Karpas-422 (cell line): ENCODE measurements at places on chromosomes 4 and X.

DNA sequence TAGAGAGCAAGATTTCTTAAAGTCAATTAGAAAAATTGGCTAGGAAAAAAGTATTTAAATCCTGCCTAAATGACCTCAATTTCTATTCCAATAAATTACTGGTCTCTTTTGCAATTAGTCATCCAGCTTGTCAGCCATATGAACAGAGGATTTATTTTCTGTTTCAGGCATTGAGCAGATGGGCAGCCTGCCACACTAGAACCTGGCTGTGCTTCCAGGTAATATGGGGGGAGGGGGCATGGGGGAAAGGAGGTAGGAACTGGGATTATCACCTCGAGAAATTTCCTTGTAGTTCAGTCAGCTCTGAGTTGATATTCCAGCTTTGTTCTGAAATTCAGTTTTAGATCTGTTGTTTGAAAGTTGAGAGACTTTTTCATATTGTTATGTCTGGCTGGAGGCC, 206.3 kb upstream of the LCORL start:
- no peak for DNase-seq

DNA sequence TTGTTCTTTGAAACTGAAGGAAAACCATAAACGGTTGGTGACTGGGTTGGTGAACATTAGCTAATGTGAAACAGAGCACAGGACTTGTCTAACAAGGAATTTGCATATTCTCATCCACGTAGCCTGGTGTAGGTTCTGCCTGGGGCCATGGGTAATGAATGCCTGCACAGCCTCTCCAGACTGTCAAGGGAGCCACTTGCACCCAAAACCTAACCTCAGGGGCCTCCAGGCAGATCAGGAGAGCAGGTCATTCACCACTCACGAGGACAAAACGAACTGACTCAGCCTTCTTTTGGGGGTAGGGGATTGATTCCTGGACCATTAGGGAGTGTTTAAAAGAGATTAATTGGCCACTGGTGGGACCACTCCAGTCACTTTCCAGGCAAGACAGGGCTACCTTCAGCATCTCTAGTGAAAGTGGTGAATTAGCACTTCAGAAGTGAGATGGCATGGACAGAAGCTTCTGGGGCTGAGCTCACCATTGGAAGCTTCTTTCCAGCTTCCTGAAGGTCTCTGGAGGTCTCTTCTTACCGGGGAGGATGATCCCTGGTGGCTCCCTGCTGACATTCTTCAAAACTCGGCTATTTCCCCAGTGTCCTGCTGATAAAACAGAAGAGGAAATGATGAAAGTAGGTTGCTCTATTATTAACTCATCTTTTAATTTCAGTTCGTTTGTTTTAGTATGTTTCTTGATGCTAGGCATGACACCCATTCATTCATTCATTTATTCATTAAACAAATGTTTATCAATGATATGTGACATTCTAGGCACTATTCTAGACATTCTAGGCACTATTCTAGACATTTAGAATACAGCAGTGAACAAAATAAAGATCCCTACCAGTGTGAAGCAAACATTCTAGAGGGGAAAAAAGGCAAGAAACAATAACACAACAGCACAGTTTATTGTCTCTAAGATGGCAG, 104.5 kb upstream of the LNX1 start:
- DNase-seq = peak; percentile 40

DNA sequence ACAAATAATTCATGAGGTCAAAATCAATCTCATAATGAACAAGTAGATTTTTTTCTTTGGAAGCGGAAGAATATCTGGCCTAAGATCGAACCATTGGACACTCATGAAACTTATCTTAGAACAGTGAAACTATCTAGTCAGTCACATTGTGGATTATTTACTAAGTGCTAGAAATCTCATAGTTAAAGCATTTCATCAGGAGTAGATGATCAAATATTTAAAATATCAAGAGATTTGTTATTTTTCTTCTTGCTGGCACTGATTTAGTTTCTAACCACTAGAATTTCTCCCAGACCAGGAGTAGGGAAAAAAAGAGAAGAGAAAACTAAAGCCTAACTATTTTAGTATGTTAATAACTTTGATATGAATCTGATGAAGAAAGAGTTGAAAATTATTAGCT, 105.5 kb downstream of the SHROOM3 start:
- DNase-seq = no peak

- no peak for DNase-seq
These were observed 5.9 kb upstream of the C4orf17 start for GRCh38 chr4:99504804-99505502.

DNA sequence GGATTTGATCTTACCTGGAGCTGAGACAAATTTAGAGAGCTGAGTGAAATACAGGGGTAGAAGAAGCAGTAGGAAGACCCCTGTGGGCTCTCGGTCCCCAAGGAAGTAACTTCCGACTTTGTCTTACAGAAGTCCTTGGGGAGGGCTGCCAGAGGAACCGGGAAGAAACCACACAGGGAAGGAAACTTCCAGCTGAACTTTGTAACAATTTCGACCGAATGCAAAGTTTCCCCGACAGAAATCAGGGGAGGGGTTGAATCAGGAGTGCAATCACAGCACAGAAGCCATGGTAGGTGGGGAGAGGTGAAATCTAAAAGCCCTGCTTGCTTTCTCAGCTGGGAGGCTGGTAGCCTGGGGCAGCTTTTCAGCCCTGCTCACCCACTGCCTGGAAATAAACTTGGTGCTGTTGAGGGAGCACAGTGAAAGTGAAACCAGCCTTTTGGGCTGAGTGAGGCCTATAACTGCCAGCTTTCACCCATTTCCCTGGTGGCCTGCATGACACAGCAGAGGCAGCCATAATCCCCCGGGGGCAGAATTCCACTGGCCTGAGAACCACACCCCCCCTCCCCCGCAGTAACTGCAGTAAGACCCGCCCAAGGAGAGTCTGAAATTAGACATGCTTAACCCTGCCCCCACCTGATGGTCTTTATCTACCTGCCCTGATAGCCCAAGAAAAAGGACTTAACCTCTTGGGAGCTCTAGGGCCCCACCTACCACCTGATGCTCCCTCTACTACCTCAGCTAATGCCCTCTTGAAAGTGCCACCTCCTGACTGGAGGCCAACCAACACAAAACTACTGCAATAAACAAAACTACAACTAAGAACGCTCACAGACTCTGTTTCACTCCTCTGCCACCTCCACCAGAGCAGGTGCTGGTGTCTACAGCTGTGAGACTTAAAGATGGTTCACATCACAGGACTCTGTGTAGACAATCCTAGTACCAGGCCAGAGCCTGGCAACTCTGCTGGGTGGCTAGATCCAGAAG, 248.2 kb downstream of the PARM1 start:
- no peak for DNase-seq

DNA sequence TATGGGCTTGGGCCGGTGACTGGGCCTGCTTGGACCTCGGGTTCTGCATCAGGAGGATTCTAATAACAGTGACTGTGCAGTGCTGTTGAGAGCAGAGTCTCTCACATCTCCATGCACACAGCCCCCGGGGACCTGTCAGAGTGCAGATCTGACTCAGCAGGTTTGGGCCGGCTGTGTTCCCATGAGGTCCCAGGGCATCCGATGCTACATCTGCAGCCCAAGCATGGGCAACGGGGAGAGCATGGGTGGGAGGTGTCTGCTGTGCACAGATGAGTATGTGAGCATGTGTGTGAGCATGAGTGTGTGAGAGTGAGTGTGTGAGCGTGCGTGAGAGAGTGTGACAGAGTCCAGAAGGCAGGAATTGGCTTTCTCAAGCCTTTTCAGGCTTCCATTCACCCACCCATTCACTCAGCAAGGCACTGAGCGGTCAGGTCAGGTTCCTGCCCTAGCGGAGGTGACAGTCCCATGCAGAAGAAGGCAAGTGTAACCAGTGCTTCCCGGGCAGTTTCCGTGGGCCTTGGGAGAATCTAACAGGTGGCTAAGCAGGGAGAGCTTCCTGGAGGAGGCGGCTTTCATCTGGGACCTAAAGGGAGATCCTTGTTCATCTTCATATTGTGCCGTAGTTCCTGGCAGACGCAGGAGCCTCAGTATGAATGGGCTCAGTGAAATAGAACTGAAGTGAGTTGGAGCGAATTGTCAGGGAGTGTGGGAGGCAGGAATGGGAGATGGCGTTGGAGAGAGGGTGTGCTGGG, 62.6 kb downstream of the SORCS2 start:
- DNase-seq = peak; percentile 98

DNA sequence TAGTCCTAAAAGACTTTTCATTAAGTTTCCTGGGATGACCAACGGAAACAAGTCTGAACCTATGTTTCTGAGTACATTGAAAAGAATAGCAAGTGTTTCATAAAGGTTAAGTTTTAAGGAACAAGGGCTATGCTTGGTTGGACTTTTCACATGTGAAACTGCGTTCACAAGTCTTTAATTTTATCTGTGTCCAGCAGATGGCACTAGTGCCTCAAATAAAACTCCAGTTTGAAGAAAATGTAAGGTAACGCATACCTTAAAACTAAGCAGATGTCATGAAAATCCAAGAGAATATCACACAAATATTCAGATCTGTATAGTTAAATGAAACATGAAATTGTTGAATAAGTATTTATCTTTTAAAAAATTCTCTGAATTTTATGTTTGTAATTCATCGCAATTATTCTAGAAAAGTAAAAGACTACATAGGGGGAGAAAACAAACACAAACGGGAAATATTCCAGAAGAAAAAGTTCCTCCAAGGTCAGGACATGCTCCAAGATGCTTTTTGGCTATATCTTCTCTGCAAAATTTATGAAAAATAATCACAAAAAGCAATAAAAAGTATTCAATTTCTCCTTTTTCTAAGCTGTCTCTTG, 89.6 kb upstream of the MAD2L1 start:
- peak; percentile 89 for DNase-seq

DNA sequence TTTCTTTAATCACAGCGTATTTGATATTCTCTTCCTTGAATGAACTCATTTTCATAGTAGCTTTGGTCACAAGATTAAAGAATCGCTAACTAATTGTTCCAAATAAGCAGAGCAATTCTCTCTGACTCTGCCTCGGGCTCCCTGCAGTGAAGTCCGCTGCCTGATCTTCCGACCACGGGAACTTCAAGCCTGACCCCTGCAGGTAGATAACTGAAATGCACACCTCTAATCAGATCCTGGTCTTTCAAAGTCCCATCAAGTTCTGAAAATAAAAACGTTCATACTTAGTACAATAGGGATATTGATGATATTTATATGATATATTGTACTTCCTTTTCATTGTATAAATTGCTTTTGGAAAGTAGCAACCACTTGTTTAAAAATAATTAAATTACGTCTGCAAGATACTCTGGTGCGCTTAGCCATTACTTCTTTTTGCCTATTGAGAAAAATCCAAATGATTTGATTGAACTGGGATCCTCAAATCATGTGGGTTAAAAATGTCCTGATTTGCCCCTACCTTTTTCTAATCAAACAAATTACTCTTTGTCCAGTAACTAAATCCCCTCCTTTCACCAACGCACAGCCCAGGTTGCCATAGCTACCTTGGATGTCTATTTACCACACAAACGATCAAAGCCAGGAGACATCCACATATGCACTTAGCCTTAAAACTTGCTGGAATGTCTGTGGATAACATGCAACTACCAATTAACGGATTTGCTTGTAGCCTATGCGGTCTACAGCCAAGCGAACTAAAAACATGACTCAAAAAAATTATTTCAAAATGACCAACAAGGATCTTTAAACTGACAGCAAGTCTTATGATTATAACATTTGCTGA, 4.2 kb downstream of the MID1 start:
- DNase-seq = peak; percentile 77

DNA sequence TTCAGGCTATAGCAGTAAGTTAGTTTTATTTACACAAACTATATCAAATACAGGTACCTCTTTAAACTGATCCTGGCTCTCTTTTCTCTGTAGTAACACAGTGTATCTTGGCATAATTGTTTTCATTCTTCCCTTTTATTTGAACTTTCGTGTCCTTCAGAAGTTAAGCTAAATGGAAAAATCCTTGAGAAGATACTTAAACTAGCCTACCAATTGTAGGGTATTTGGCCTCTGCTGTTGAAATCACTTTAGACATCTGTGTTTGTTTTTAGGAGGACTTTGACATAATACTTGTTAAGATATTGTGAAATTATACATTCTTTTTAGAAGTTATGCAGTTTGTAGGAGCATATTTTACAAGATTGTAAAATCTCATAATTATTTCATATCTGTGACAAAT, 90.3 kb upstream of the GK2 start:
- no peak for DNase-seq

DNA sequence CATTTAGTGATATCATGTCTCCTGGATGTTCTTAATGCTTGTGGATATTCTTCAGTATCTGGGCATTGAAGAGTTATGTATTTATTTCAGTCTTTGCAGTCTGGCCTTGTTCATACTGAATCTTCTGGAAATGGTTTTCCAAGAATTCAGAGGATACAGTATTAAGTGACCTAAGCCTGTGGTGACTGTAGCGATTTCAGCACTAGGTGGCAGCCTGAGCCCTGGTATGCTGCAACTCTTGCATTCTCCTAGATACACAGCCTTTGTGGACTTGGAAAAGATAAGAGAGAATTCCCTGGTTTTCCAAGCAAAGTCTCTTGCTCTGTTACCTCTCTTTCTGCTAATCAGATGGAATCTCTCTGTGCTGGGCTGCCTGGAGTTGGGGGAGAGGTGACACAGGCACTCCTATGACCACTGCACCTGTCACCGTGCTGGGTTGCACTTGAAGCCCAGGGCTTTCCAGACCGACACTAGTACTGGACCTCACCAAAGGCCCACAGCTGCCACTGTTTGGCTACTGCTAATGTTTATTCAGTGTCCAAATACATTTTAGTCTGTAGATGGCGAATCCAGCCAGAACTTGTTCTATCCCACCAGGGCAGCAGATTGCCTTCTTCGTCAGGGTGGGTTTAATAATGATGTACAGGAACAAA, 19.3 kb upstream of the SPIN2A start:
- DNase-seq = peak; percentile 45

DNA sequence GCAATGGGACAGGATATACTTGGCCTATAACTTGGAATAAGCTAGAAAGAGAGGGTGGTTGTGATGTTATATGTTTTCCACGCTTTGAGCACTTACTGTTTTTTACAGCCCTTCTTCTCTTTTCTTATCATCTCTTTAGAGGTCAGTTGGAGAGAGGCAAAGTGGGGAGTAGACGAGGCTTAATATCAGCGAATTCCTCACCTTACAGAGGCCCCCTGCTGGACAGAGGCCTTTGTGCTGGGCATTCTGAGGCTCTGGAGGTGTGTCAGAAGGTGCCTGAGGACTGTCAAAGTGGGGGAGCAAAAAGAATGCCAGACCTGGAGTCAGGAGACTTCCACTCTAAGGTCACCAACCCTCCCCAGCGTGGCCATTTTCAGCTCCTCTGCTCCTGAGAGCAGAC, 42.5 kb downstream of the MAMLD1 start:
- peak; percentile 68 for DNase-seq

DNA sequence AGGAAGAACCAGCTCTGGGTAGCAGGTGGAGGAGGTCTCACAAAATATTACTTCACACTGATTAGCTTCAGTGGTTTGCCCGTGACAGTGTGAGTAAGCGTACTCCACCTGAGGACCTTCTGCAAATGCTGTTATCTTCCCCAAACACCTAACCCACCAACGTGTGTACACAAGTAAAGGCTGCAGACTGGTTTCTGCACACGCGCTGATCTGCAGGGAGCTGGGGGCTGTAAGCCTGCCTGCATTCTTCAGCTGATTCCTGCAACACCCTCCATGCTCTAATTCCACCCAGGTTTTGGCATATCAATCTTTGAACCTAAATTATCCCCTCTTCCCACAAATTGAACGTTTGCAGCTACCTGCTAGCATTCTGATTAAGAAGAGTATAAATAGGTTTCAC, 820.2 kb downstream of the TRIML1 start:
- DNase-seq = no peak

GRCh38 chr4:42985976-42986375, 93.5 kb downstream of the GRXCR1 start:
- DNase-seq = no peak
